ENCODE measurements at places on chromosomes 16 and 17. TPM values are rescaled to one million over a fixed set of nuclear protein-coding genes. Genes with fewer than 3 reads are reported as not detected.
A peak's percentile ranks its signal among the peaks of the same experiment; 100 is the strongest.

Gene KIF18B
- polyA plus RNA-seq, result 15.8 TPM

Gene CRYM
- 10.0 TPM for polyA plus RNA-seq

Gene CRYBA1
- not detected for polyA plus RNA-seq

Gene RASD1
- 0.83 TPM for polyA plus RNA-seq

Gene ZP2
- polyA plus RNA-seq, result not detected

Gene DNAH2
- polyA plus RNA-seq, result 0.29 TPM

Gene PYY
- polyA plus RNA-seq, result 0.25 TPM

Gene C17orf67
- polyA plus RNA-seq, result 2.2 TPM

Gene HCRT
- not detected for polyA plus RNA-seq

DNA sequence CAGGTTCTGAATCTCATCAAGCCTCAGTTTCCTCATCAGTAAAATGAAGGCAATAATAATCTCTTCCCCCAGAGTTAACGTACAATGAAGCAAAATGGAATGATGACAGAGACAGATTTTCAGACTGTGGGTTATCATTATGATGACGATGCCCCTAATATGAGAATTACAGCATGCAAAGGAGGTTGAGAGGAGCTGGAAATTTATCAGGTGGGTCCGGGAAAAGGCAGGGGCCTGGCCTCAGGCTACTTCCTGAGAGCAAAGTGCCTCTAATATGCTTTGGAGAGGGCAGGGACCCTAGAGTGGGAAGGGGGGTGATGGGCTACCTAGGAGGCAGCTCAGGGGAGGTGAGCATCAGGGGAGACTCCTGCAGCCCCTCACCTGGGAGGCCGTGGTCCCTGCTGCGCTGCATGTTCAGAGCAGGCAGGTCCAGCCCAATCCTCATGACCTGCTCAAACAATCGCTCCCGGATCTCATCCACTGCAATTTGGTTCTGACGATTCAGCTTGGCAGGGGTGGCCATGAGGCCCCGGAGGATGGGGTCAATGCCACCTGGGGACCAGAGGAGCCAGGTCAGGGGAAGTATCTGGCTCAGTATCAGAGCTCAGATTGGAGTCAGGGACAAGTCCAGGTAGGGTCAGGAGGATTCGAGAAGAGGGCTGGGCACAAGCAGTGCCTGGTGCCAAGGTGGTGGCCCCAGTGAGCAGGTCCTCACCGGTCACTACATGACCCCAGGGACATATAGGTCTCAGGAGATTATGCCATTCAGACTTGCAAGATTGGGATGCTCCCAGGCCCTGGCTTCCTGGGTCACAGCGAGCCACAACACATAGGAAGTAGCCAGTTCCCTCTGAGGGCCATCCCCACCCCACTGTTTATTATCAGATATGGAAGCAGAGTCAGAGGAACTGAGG, 8.1 kb downstream of the MPO start:
- DNase-seq, result no peak

- no peak for DNase-seq
Observed at GRCh38 chr16:73616166-73616753, 568.3 kb upstream of the ZFHX3 start.

DNA sequence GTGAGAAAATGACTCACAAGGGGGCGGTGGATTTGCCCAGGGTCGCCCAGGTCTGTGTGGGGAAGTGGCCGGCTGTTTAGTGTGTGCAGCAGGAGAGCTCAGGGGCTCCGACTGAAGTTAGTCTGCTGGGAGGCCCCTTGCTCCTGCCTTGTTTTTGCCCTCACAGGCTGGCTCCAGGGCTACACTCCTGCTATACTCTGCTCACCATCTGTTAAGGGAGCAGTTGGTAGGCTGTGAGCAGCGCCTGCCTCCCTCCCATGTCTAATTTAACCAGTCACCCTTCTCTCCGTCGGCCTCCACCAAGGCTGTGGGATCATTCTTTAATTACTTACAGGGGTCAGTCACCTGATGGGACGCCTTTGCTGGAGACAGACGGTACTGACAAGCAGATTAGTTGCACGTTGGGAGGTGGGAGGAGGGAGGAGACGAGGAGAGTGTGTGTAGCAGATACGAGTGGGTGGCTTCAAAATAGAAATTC, 35.5 kb downstream of the KSR1 start:
- DNase-seq, result peak; percentile 54

DNA sequence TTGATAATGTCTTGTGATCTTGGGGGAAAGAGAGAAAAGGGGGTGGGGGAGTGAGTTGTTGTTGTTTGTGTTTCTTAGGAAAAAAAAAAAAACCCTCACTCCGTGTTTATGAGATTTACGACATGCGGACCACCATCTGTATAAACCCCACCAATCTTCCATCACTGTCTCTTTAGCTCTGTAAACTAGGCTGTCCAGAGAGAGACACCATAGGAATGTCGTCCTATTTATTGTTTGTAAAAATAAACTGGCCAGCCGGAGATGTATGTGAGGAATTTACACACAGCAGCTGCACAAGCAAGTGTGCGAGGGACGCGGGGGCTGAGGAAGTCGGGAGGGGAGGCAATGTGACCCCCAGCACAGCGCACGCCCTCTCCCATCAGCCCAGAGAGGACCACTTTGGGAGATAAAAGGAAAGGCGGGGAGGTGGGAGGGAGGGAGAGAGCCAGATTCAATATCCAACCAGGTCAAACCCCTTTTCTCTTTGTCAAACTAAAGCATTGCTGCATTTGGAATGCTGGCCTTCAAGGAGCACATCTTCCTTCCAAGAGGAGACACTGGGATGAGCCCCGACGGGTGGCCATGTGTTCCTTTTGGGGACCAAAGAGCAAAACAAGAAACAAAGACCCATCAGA, 136.2 kb upstream of the SALL1 start:
- DNase-seq, result peak; percentile 66

- DNase-seq, result no peak
Observed at GRCh38 chr16:20886320-20886719, 13.8 kb downstream of the DCUN1D3 start.

GRCh38 chr17:80746262-80746935, 201.8 kb downstream of the RPTOR start:
- DNase-seq, result no peak

- DNase-seq, result no peak
Observed at GRCh38 chr16:64478252-64478906, 643.5 kb downstream of the CDH11 start.

GRCh38 chr17:28324267-28324745, 5.3 kb downstream of the TMEM97 start:
- DNase-seq, result no peak

GRCh38 chr16:66155933-66156332, 210.6 kb upstream of the CDH5 start:
- no peak for DNase-seq

- DNase-seq, result no peak
Observed at GRCh38 chr16:6068063-6068462, 970.5 kb upstream of the EEF2KMT start.

- DNase-seq, result no peak
Observed at GRCh38 chr16:78659216-78659615, 559.8 kb downstream of the WWOX start.

GRCh38 chr16:51244887-51245657, 94.0 kb upstream of the SALL1 start:
- DNase-seq, result no peak

DNA sequence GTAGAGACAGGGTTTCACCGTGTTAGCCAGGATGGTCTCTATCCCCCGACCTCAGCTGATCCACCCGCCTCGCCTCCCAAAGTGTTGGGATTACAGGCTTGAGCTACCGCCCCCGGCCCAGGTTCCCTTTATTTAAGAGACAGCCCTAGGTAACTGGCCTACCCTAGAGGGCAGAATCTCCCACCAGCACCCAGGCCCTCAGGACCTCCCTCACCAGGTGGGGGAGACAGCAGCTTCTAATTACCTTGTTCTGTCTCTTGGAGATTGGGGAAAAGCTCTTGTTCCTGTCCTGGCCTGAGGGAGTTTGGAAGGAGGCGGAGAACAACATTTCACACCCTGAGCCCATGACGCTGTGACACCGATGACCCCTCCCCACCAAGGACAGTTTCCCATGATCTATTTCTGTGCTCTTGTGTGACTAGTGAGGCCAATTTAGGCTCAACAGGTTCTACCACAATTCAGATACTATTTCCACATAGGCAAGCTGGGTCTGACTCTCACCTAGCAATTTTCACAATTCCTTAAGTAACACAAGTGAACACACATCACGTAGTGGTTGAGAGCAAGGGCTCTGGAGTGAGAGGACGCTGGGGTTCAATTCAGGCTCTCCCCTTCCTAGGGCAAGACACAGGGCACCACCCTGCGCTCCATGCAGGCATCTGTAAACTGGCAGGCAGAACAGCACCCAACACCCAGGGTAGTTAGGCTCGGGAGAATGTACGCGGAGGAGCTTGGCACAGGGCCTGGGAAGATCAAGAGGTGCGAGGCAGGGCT, 20.4 kb downstream of the HDAC5 start:
- no peak for DNase-seq

GRCh38 chr16:11084876-11085485, 140.6 kb downstream of the CLEC16A start:
- DNase-seq, result no peak

- DNase-seq, result no peak
Observed at GRCh38 chr16:85935391-85935973, 36.5 kb downstream of the IRF8 start.

- no peak for DNase-seq
Observed at GRCh38 chr16:63200940-63201339, 1164.7 kb upstream of the CDH8 start.

- no peak for DNase-seq
Observed at GRCh38 chr16:2787961-2788360, 601 bp upstream of the PRSS33 start.

- DNase-seq, result no peak
Observed at GRCh38 chr16:75488322-75488721, 6.9 kb downstream of the CHST6 start.

GRCh38 chr17:35184274-35184673, 9.9 kb downstream of the SLC35G3 start:
- no peak for DNase-seq

GRCh38 chr17:76781056-76781982, 43.4 kb downstream of the MFSD11 start:
- DNase-seq, result no peak

- DNase-seq, result no peak
Observed at GRCh38 chr16:89641458-89642119, 15.9 kb downstream of the CHMP1A start.

DNA sequence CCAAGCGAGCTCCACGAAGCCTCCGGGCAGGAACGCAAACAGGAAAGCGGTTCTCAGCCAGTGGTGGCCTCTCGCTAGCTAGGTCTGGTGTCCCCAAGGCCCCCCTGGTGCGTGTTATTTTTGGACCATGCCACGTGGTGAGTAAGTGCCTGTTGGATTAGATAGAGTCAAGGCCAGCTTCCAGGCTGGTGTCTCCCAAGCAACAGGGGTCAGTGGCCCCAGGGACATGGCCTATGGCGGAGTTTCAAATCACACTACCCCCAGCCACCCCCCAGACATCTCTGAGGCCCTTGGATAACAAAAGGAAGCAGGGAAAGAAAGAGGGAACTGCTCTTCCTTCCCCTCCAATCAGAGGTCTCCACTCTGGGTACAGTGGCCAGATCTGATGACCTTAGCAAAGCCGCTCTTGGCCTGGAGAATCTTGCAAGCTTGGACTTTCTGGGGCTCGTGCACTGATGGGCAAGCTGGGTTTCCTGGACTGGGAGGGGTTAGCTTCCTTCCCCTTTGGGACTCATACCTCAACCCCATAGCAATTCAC, 58.2 kb downstream of the MAF start:
- no peak for DNase-seq

- DNase-seq, result peak; percentile 87
Observed at GRCh38 chr16:1408171-1408837, 6.2 kb downstream of the UNKL start.

DNA sequence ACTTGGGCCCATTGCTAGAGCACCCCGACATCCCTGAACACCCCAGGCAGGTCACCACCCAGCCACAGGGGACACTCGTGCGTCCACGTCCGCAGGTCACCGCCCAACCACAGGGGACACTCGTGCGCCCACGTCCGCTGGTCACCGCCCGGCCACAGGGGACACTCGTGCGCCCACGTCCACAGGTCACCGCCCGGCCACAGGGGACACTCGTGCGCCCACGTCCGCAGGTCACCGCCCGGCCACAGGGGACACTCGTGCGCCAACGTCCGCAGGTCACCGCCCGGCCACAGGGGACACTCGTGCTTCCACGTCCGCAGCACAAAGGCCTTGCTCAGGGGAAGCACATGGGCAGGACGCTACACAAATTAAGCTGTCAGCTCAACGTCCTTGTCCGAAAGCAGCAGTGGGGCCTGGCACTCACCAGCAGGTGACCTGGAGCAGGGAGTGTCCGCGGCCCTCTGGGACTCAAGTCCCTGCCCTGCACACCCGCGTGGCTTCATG, 17.7 kb downstream of the GALNS start:
- no peak for DNase-seq

GRCh38 chr17:65297916-65298315, 160.7 kb downstream of the RGS9 start:
- no peak for DNase-seq

DNA sequence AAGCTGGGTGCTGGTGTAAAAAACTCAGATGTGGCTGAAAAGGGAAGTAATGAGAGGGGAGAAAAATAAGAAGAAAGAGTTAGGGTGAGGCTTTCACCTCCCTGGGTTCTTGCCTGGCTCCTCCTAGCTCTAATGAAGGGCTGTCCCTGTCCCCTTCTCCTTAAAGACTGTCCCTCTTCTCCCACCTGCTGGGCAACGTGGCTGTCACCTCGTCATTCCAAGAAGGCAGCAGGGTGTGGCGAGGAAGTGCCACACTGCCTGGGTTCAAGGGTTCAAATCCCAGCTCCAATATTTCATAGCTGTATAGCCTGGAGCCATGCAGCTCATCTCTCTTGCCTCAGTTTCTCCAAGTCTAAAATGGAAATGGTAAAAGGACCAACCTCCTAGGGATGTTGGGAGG, 122.5 kb upstream of the CACNG5 start:
- no peak for DNase-seq

DNA sequence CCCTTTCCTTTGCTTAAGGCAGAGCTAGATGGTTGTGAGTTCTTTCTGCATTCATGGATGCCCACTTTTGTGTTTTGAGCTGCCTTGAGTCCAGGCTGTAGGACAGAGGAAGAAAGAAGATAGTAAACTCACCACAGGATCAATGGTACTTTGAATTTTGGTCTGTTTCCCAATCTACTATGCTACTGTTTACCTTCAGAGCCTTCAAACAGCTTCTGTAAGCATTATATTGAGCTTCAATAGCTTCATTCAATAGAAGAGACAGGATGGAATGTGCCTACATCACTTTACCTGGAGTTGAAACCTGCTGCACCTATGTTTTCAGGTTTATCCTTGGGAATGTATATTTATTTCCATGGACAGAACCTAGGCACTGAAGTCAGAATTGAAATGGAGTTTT, 397.9 kb upstream of the DYNLRB2 start:
- DNase-seq, result no peak

GRCh38 chr17:74304184-74304583, 21.8 kb upstream of the KIF19 start:
- DNase-seq, result no peak

GRCh38 chr17:78323826-78324390, 36.0 kb downstream of the SOCS3 start:
- DNase-seq, result no peak
